Hematopoietic multipotent progenitor cell treated with erythropoietin and hydrocortisone succinate and interleukin-3 and kit ligand, for 6 days (in vitro differentiated cells): ENCODE measurements at places on chromosomes 2 and 18.
A peak's percentile ranks its signal among the peaks of the same experiment; 100 is the strongest.

GRCh38 chr2:212032032-212032431, 506.6 kb downstream of the ERBB4 start:
- no peak for DNase-seq

DNA sequence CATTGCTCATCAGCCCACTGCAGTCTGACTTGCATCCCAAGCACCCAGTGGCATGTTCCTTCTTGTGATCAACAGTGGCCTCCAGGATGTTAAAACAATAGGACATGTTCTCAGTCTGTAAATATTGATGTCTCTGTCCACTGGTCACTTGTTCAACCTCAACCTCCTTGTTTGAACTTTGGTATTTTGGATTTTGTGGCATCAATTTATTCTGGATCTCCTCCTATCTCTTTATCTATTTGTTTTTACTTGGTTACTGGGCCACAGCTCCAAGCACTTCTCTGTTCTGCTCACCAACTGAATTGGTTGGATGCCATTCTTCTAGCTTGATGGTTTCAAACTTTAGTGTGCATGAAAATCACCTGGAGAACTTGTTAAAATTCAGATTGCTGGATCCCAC, 1414.8 kb upstream of the CELF4 start:
- DNase-seq, result no peak

DNA sequence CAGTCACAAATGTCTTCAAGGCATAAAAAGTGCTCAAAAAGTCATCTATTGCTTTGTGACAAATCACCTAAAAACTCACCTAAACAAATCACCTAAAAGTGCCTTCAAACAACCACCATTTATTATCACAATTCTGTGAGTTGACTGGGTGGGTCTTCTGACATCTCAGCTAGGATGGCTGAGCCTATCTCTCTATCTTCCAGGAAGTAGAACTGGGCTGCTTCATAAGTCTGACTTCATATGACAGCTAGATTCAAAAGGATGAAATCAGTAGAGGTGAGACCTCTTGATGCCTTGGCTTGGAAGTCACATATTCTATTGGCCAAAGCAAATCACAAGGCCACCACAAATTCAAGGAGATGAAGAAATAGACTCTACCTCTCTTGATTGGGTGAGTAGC, 199.2 kb upstream of the SLC39A10 start:
- DNase-seq, result no peak

- peak; percentile 52 for DNase-seq
These were observed 128.7 kb upstream of the L3MBTL4 start for GRCh38 chr18:6543330-6543908.

DNA sequence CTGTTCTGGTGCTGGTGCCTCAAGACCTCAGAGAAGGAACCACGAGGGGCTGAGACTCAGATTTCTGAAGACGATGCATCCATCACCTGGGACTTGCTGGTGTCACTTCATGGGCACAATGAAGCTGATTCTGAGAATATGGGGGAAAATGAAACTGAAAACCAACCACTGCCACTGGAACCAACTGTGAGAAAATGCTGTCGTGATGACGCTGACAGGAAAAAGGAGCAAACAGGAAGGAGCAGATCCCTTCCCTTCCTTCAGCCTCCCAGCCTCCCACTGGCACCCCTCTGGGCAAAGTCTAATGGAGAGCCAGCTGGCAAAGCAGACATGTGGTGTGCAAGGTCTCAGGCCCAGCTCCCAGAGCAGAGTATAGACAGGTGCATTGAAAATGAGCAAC, 109.7 kb downstream of the FOXI3 start:
- DNase-seq, result no peak

DNA sequence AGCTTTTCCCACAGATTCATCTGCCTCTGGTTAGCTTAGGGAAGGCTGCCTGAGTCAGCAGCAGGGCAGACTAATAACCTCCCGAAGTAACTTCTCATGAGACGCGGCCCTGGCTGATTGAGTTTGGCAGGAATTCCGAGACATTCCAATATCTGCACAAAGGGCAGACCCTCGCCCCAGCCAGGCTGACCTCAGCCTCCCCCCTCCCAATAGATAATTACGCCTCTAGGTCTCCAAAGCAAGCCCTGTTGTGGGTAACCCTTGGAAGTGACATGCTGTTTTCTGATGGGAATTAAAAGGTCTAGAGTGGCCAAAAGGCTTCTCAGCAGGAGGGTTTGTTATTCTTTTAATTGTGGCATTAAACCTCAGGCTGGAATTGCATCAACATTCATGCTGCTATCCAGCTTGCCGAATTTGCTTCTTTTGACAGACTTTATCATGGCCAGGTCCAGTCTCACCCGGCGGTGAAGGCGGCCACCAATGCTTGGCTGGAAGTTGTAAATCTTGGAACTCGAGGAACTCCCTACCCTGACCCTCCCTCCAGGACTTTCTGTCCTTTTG, 98.0 kb upstream of the SLC14A2 start:
- DNase-seq, result no peak

DNA sequence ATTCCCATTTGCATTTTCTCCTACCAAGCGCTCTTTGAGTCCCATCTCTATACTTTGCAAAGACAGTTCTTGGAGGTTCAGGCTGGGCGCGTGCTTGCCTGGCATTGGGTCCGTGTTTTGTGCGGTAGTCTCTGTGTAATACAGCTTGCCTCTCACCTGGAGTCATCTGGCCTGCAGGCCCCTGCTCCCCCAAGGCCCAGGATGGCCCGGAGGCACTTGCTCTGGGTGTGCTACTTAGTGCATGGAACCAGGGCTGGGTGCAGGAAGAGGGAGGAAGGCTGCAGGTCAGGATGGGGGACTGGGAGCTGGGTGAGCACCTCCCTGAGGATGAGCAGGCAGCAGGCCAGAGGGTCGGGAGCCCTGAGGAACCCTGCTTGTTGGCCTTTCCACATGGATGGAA, 220.9 kb downstream of the LDLRAD4 start:
- no peak for DNase-seq

DNA sequence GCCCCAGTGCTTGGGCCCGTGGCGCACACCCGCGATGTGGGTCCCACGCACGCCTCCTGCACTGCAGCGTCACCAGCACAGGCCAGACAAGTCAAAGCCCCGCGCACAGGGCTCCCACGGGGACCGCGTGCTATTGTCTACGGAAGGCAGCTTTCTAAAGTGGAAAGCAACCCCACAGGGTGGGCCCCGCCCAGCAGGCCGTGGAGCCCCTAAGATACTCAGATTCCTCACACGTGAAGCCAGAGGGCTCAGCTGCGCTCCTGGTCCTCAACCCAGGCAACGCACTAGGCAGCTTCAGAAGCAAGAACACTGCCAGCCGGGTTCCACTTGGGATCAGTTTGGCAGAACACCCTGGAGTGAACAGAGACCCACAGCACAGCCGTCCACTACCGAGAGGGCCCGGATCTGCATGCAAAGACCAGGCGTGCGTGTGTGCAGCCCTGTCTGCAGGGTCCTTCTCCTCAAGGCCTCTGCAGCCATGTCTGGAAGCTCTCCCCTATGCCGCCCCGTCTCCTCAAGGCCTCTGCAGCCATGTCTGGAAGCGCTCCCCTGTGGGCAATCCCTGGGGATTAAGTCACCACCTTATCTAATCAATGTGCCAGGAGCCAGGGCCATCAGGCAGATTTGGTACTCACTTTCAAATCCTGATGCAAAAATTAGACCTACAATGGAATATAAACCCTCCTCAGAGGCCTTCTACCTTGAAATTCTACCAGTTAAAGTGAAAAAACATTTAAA, 231.3 kb downstream of the HDAC4 start:
- no peak for DNase-seq

DNA sequence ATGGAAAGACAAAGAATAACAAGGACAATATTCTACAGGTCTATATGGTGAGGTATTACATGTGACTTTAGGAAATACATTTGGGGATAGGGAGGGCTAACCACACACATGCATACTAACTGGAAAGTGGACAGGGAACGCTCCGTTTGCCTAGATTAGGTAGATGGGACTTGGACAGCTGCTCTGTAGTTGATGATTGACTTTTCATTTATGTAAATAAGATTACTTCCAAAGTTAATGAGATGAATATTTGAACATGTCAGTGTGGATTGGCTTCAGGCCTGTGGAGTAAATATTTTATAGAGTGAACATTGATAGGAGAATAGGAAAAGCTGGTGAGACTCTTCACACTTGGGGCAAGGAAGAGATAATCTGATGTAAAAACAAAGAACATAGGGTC, 142.0 kb downstream of the NCK2 start:
- no peak for DNase-seq

DNA sequence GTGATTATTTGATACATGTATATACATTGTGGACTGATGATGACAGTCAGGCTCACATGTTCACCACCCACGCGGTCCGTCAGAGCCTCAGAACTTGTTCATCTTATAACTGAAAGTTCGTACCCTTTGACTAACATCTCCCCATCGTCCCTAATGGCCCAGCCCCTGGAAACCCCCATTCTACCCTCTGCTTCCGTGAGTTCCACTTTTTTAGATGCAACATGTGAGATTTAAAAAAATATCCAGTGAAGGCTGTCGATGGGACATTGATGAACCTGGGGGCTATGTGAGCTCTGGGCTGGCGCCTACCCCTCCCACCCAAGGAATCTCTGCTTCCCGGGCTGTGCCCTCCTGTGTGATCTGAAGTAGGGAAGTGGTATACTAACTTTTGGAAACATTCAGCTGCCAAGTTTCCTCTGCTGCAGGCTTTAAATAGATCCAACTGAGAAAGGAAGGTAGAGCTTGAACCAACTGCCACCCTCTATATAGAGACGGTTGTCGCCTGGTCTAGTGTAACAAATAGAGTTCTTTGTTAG, 163.8 kb downstream of the FAM210A start:
- DNase-seq, result no peak

DNA sequence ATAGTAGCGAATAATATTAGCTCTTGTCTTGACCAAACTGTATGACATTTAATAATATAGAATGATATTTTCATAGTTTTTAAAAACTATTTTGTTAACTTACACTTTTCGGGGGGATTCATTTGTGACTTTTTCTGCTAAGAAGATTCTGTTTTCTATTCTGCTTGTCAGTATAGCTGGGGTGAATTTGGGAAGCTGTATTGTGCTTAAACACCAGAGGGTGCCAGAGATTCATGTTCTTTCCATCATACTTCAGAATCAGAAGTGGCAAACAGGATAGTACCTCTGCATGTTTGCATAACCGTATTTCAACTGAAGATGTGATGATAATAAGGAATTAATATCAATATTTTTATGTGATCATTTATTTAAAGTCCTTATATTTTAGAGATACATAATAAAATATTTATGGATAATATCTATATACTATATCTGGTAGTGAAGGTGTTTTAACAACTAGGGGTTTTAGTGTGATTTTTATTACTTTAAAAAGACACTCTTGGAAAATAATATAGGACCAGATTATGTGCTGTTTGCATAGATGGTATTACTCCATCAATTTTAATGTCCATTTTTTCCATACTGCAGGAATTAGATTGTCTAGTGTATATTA, 81.0 kb downstream of the TAF4B start:
- DNase-seq, result peak; percentile 85

DNA sequence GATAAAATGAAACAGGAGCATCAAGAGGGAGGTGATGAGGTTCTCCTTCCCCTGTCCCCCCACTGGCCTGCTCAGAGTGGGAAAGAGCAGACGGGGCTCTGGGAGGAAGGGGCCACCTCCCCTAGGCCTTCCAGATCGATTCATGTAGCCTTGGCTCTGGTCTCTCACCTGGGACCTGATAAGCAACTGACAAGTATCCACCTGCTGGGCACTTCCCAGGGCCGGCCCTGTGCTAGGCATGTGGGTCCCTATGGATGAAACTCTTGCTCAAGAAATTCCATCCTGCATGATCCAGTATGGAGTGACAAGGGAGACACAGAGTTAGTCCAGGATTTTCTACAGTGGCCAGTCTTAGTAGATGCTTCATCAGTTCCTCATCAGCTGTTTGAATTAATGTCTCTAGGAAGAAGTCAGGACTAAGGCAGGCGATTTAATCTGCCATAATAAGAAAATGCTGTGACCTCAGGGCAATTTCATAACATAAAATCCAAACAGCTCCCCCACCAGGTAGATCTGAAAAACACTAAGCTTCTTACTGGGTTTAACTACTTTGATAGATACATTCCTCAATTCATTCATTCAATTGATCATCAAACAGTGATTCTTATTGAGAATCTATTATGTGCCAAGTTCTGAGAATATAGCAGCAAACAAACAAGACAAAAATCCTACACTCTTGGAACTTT, 44.7 kb upstream of the ZFP36L2 start:
- DNase-seq, result peak; percentile 32

GRCh38 chr2:100248044-100248330, 74.3 kb downstream of the LONRF2 start:
- DNase-seq, result no peak

DNA sequence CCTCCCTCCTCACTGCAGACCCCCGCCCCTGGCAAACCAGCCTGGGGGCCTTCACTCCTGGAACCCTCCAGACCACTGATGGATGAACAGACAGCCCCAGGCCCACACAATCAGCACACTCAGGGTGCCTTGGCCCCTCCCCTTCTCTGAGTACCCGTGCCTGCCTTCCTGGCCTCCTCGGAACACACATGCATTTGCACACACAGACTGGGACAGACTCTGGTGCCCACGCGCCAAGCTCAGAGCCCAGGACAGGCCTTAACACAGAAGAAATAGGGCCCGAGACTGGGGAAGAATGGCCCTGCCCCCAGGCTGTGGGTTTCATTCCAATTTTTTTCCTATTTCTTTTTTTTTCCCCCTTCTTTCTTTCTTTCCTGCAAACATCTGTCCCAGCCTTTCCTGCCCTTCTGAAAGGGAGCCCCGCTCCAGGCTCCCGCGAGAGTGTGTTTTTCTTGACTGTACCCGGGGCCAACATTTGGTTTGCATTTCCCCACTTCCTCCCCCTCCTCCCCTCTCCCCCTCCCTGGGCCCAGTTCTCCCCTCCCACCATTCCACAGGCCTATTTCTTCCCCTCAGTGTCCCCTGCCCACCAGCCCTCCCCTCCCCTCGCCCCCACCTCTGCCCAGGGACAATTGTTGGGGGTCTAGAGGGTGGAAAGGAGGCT, 618 bp upstream of the TNS1 start:
- no peak for DNase-seq

DNA sequence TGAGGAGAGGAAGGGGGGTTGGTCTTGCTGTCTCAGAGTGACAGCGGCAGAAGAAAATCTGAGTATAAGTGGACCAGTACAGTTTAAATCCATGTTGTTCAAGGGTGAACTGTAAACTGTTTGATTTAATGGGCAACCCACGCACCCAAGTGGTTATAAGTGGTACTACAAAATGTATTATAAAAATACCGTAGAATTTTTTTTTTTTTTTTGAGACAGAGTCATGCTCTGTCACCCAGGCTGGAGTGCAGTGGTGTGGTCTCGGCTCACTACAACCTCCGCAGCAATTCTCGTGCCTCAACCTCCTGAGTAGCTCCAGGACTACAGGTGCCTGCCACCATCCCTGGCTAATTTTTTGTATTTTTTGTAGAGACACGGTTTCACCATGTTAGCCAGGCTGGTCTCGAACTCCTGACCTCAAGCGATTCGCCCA, 2.1 kb upstream of the CHCHD5 start:
- peak; percentile 91 for DNase-seq
